ENCODE measurements at places on chromosomes 16 and 17. TPM values are rescaled to one million over a fixed set of nuclear protein-coding genes. Genes with fewer than 3 reads are reported as not detected.

The TBC1D3B gene
- 4.4 TPM for total RNA-seq

The CCDC154 gene
- total RNA-seq, result 2.1 TPM

The EXOC3L1 gene
- 7.6 TPM for total RNA-seq

The OR4D1 gene
- not detected for total RNA-seq

The RAMP2 gene
- total RNA-seq, result 35.9 TPM

The KRT33B gene
- total RNA-seq, result 0.09 TPM

The NTN1 gene
- total RNA-seq, result 7.7 TPM

The TEKT5 gene
- 0.13 TPM for total RNA-seq

The SLC16A11 gene
- total RNA-seq, result 0.04 TPM

The NEUROD2 gene
- total RNA-seq, result not detected

The CDH15 gene
- total RNA-seq, result 121 TPM

The CNGB1 gene
- 0.04 TPM for total RNA-seq

The CEP295NL gene
- total RNA-seq, result 1.4 TPM

The TMEM219 gene
- 49.5 TPM for total RNA-seq

The SLC2A4 gene
- 21.3 TPM for total RNA-seq

The MMP28 gene
- 3.5 TPM for total RNA-seq

The TBX6 gene
- 0.31 TPM for total RNA-seq

The LRRC36 gene
- 0.22 TPM for total RNA-seq

The MED9 gene
- total RNA-seq, result 13.1 TPM

The KRTAP9-2 gene
- not detected for total RNA-seq

The UTS2R gene
- 2.2 TPM for total RNA-seq

The RCVRN gene
- 0.31 TPM for total RNA-seq

The C17orf113 gene
- 1.5 TPM for total RNA-seq

The SPPL2C gene
- not detected for total RNA-seq

The VWA3A gene
- total RNA-seq, result 0.09 TPM

The ZC3H7A gene
- total RNA-seq, result 38.9 TPM

The TAC4 gene
- 0.75 TPM for total RNA-seq

The KRTAP4-6 gene
- total RNA-seq, result not detected

The SEC14L5 gene
- 0.40 TPM for total RNA-seq

The GJD3 gene
- total RNA-seq, result 0.18 TPM
